Left renal pelvis (tissue), 4 donors: ENCODE measurements at places on chromosomes 1 and 21.

- no peak for DNase-seq
Measured at GRCh38 chr1:3948344-3948743, 48.3 kb upstream of the C1orf174 start.

GRCh38 chr1:88730132-88730675 lies 46.1 kb downstream of the PKN2 start:
- DNase-seq = no peak

DNA sequence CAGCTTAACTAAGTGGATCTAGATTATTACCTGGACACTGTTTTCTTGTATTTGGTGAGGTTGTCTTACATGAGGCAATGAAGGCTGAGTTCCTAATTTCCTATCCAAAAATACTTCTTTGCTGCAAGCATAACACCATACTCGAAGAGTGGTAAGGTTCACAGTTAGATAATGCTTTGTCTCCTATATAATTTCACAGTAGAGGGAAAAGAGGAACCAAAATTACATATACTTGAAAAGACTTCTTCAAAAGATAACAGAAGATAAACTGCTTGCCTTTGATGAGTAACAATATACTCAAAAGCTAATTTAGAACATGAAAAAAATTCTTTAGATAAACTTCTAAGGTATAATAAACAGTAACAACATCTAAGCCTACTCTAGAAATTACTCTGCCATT lies 20.4 kb downstream of the USP33 start:
- no peak for DNase-seq

DNA sequence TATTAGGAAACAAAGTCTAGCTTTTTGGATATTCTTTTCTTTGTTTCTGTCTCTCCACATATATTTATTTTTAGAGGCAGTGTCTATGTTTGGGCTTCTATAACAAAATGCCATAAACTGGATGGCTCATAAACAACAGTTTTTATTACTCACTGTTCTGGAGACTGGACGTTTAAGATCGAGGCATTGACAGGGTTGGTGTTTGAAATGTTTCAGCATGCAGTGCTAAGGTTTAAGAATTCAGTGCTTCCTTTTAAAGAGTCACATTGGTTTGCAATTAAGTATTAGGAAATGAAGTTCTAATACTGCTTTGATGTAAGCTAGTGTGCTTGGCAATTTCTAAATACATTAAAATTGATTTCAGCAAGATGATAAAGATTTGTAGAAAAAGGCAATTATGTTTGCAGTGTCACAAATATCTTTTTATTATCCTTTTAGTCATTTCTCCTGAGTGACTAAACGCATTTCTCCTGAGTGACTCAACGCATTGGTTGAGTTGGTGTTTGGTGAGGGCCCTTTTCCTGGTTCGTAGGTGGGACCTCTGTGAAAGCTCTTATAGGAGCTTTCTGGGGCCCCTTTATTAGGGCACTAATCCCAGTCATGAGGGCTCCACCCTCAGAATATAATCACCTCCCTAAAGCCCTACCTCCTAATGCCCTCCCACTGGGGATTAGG lies 317.0 kb downstream of the USP25 start:
- no peak for DNase-seq

DNA sequence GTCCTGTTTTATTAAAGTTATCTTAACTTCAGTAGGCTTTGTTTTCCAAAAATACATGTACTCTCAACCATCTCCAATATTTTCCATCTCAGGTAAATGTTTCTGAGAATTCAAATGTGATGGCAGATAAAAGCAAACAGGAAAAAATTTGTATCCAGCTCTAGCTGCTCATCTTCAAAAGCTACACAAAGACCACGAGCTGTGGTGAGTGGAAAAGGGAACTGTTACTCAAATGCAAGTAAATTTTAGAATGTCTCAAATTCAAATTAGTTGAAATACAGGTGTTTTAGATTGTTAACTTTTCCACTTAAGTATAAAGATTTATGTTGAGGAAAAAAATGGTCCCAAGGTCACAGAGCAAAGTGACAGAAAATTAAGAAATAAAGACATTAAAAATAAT lies 216.0 kb downstream of the SLC45A1 start:
- no peak for DNase-seq

DNA sequence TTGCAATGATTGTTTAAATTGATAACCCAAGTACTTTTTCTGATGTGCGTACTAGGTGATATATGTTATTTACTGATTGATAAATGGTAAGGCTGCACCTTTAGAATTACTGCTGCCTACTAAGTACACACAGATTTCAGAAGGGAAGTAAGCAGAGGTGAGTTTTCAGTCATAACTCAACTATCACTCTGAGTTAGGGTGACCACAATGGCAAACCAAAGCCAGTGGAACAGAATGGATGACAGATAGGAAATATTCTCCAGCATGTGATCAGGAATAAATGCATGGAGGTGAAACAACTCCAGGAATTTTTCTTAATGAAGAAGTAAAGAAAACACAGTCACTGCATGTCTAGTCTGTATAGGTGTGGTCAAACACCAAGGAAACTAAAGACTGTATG lies 7.5 kb upstream of the KCNJ15 start:
- no peak for DNase-seq

- no peak for DNase-seq
Measured at GRCh38 chr1:187027253-187027652, 198.5 kb downstream of the PLA2G4A start.

DNA sequence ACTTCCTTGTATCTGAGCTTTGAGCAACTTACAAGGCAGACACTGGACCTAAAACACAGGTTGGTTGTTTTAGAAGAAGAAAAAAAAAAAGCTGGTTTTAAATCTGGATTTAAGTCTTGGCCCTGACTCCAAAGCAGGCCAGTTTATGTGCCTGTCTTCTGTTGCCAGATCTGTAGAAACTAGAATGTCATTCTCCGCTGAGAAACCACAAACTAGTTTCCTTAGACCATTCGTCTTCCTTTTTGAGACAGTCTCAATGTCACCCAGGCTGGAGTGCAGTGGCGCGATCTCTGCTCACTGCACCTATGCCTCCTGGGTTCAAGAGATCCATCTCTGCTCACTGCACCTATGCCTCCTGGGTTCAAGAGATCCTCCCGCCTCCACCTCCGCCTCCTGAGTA lies 33.9 kb downstream of the APP start:
- no peak for DNase-seq

GRCh38 chr1:60108196-60108595 lies 34.6 kb upstream of the C1orf87 start:
- DNase-seq = peak; percentile 66

DNA sequence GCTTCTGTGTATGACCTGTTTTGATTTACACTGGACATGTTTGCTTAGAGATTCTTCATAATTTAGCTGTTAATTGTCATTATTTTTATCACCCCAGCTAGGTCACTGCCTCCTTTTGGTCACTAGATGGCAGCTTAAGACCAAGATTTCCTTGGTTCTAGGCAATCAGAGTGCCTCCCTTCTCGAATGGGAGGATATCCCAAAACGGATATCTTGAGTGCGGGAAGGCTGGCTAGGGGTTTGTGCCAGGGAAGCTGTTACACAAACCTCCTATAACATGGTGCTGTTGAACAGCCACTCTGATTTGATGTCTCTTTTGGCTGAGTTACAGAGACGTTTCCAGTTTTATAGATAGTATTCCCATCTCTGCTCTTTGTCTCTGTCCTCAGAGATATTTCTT lies 283.5 kb downstream of the S1PR1 start:
- DNase-seq = no peak

DNA sequence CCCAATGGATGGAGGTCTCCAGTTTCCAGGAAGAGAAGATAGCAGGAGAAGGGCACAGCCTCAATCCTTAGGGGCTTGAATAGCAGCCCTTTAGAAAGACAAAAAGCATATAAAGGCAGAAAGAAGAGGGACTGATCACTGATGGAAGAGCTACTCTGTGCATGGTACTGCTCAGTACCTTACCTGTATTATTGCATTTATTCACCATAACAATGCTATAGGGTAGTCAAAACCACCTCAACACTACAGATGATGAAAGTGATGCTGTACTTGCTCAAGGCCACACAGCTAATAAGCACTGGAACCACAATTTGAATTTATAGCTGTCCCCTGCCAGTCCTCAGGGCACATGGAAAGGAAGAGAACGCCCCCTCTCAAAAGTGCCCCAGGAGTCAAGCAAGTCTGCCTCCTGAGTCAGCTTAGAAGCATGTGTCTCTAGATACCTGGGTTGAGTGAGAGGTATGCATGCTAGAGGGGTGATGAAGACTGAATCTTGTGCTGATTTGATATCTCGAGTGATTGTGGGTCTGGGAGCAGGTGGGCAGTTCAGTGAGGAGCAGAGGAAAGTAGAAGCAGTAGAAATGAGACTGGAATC lies 13.6 kb downstream of the DDAH1 start:
- no peak for DNase-seq

GRCh38 chr1:10192263-10192662 lies 18.1 kb upstream of the KIF1B start:
- no peak for DNase-seq

DNA sequence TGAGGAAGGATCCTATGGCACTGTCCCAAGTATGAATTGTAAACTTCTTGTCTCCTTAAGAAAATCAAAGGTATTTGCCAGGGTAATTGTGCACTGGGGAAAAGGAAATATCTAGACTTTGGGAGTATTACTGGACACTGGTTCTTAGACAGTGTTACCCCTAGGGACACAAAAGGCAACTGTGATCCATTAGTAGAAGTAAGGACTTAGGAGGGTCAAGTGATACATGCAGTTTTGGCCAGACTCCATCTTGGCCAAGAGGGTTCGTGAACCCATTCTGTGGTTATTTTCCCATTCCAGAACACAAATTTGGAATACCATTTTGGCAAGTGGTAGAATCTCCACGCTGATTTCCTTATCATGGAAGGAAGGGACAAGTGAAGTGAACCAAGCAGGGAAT lies 98.1 kb downstream of the TM2D1 start:
- DNase-seq = no peak

DNA sequence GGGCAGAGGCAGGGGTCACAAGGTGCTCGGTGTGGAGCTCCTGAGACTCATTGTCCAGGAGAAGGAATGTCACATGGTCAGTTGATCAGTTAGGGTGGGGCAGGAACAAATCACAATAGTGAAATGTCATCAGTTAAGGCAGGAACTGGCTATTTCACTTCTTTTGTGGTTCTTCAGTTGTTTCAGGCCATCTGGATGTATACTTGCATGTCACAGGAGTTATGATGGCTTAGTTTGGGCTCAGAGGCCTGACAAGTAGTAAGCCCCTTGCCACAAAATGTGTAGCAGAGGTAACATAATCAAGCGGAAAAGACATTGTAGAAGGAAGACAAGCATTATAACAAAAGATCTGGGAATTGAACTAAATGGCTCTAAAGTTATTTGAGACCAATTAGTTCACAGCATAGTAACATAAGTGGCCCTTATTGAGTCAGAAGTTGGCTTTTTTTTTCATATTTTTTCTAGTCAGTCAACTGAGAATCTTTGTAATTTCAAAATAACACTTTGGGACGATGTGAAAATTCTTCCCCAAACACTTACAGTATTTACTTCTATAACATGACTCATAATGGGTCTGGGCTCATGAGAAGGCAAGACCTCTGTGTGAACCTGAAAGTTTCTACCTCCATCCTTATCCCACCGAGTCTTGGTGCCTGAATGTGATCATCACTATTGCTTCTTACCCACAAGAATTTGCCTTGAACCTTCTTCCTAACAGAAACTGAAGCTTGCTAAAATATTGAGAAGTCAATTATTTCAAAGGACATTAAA lies 137.0 kb upstream of the DPT start:
- DNase-seq = no peak

- DNase-seq = no peak
Measured at GRCh38 chr1:176617881-176618280, 154.9 kb downstream of the PAPPA2 start.

- no peak for DNase-seq
Measured at GRCh38 chr1:51981555-51981954, 8.9 kb downstream of the RAB3B start.

GRCh38 chr1:154176337-154176736 lies 15.6 kb downstream of the TPM3 start:
- no peak for DNase-seq

- DNase-seq = no peak
Measured at GRCh38 chr1:151494741-151495281, 16.4 kb upstream of the CGN start.

- no peak for DNase-seq
Measured at GRCh38 chr1:207091200-207091908, 2.7 kb downstream of the C4BPB start.

DNA sequence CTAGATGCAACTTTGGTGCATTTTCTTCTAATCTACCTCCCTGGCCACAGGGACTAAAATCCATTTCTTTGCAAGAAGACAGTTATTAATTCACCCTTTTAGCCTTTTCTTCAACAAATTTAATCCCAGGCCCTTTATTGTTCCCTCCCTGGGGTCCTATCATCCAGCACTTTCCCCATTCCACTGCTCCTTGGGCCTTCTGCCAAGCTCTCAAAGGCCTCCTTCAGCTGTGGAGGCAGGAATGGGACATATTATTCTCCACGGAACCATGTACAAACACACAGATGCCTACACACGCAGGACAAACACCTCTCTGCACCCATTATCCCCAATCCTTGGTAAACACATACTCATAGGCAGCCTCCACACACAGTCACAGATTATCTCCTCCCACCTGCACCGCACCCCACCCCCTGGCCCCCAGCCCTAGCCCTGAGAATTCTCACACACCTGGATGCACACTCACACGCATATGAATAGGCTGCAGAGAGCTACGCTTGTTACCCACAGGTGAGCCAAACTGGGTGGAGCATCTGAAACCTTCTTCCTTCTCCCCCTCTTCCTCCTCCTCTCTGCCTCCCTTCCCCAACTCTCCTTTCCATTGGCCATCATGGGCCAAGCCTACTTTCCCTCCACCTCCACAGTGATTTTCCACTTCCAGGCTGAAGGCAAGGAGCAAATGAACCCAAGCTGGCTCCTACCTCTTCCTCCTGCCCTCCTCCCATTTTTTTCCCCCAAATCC lies 11.7 kb downstream of the TAGLN2 start:
- DNase-seq = no peak

- DNase-seq = no peak
Measured at GRCh38 chr1:80542231-80542630, 1258.5 kb upstream of the ADGRL2 start.

GRCh38 chr1:49465486-49466185 lies 558.1 kb downstream of the AGBL4 start:
- no peak for DNase-seq

DNA sequence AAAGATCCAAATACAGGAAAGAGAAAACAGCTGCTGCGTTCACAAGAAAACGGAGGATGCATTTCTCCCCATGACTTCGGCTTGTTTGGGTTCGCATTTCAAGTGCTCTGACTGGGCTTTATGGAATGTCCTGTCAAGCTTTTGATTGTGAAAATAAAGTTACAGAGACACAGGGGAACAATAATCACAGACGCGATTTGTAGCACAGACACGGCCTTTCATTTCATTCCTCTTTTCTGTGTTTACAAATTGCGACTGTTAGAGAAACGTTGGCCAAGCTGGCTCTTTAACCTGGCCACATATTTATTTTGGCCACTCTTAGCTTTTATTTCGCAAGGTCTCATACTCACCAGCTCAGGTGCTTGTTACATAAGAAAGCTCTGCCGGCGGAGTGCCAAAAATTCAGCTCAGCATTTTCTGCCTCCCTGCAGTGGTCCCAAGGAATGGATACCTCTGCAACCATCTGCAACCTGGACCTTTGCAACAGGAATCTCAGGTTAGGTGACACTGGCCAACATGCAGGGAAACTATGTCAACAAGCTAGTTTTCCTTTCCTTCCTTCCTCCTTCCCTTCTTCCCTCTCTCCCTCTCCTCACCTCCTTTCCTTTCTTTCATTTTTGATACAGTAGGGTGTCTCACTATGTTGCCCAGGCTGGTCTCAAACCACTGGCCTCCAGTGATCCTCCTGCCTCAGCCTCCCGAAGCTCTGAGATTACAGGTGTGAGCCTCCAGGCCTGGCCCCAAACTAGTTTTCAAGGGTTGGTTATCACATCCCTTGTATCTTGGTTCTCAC lies 58.2 kb upstream of the SLC45A1 start:
- no peak for DNase-seq
